CD4-positive, alpha-beta T cell treated with Interleukin-21 for 1 hour (primary cell): ENCODE measurements at places on chromosomes 16 and 17.

DNA sequence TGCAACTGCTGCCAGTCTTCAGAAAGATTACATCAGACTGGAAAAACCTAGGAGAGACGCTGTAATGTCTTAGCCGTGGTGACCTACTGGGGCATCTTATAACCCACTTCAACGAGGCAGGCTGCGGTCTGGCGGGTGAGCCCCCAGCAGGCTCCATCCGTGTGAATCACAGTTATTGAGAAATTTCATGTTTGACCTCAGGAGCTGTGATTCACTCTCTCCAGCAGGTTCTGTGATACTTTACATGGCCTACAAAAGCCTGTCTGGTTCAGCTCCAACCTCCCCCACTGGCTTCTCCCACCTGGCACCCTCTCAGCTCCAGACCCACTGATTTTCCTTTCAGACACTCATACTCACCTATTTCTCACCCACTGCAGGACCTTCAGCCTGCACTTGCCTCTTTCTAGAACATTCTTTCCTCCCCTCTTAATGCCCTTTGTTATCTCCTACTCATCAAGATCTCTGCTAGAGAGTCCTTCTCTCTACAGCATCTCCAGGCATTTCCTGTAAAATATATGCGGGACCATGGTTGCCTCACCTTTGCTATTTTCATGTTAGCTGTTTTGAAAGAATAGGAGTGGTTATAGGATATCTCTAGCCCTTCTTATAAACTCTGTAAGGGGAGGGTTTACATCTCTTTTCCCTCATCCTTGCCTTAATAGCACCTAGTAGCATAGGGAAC, 227.9 kb downstream of the MAF start:
- peak; percentile 28 for DNase-seq

GRCh38 chr16:21223787-21224186, 9.7 kb upstream of the ANKS4B start:
- DNase-seq: no peak

GRCh38 chr16:57134982-57135381, 42.6 kb downstream of the CPNE2 start:
- peak; percentile 60 for DNase-seq

- DNase-seq: no peak
Observed at GRCh38 chr16:89268987-89269735, 51.7 kb downstream of the ZNF778 start.

DNA sequence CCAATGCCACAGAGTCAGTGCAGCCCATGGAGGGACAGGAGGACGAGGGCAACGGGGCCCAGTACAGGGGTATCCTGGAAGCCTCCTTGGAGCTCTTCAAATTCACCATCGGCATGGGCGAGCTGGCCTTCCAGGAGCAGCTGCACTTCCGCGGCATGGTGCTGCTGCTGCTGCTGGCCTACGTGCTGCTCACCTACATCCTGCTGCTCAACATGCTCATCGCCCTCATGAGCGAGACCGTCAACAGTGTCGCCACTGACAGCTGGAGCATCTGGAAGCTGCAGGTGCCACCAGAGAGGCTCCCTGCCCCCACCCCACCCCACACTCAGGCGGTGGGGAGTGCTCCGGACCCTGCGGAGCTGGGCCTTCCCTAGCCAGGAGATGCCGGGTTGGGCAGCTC, 16.6 kb downstream of the TRPV2 start:
- no peak for DNase-seq

- no peak for DNase-seq
Observed at GRCh38 chr17:19010729-19011505, 6.4 kb upstream of the FAM83G start.

GRCh38 chr17:4270736-4271135, 7.0 kb upstream of the ANKFY1 start:
- DNase-seq: no peak

DNA sequence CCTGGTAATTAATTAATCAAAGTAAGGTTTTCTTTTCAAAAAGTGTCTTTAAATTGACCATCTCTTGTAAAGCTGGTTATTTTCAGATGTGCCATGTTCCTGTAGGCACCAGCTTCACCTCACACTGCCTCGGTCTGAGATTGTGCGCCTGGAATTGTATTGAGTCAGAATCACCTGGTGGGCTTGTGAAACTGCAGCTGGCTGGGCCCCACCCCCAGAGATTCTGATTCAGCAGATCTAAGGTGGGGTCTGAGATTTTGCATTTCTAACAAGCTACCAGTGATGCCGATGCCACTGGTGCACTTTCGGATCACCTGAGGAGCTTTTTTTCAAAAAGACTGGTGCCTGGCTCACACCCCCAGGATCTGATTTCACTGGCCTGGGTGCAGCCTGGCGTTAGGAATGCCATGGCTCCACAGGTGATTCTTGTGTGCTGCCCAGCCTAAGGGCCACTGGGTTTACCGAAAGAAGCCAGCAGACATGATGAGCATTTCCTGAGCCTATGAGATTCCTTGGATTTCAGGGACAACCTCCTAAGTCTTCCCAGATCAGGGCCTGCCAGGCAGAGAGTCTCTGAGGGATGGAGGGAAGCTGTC, 59.2 kb upstream of the TOB1 start:
- DNase-seq: no peak

- DNase-seq: no peak
Observed at GRCh38 chr17:36089339-36089865, 541 bp downstream of the CCL3 start.

GRCh38 chr17:15266325-15267125, 1.4 kb upstream of the PMP22 start:
- DNase-seq: no peak

DNA sequence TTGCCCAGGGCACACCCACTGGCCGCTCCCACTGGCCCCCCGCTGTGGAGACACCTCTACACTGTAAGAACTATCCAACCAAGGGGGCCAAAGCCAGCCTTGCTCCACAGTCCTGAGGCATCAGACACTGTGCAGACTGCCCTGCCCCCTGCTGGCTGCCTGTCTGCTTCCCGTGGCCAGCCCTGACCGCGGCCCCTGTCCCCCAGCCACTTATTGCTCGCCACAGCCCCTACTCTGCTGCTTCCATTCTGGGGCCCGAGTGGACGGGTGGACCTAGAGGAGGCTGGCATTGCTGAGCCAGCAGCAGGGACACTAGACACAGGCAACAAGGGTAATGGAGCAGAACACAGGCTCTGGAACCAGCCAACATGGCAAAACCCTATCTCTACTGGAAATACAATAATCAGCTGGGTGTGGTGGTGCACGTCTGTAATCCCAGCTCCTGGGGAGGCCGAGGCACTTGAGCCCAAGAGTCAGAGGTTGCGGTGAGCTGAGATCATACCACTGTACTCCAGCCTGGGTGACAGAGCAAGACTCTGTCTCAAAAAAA, 19.7 kb upstream of the LRRC37A3 start:
- peak; percentile 33 for DNase-seq

- DNase-seq: no peak
Observed at GRCh38 chr17:76554131-76554530, 14.3 kb downstream of the PRCD start.

GRCh38 chr16:67173808-67174705, 3.7 kb downstream of the NOL3 start:
- peak; percentile 77 for DNase-seq

- DNase-seq: no peak
Observed at GRCh38 chr17:76279742-76280287, 14.7 kb downstream of the UBALD2 start.

- DNase-seq: no peak
Observed at GRCh38 chr16:66486773-66487579, 59.9 kb downstream of the BEAN1 start.

GRCh38 chr17:55540414-55541091, 29.3 kb upstream of the SMIM36 start:
- DNase-seq: no peak

DNA sequence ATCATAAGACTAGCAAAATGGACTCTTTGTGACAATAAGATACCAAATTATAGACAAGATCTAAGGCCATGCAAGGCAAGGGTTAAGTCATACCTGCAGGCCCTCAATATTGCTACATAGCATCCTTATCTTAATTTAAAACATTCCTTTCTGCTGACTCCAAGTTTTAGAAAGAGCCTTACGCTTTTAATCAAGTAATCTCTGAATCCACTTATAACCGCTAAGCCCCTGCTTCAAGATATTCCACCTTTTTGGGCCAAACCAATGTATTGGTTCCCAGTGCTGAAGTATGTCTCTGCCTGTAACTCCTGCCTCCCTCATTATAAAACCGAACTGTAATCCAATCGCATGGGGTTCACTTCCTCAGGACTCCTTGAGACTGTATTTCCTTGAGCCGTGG, 255.4 kb downstream of the PHKB start:
- DNase-seq: no peak

DNA sequence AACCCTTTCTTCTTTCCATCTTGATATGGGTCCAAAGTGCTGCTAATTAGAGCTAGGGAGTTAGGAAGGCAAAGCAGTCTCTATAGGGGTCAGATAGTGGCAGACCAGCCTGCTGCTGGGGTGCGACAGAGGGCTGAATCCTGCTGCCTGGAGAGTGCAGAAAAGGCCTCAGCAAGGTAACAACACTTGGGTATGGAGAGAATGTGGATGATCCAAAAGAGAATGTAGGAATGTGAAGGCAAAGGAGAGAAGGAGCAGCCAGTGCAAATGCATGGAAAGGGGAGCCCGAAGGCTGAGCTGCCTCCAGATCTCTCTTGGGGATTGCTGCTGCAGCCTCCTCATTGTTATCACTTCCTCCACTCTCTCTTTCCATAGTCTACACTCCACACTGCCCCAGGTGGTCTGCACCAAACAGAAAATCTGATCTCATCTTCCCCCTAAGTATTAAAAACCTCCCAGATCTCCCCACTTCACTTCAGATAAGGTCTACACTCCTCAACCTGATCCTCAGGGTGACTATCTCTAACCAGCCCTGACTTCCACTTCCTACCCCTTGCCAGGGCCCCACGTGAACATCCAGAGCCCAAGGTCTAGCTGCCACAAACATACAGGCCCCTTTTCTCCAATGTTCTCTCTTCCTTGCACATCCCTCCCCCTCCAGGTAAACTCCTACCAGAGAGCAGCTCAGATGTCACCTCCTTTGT, 28.8 kb downstream of the TOM1L2 start:
- no peak for DNase-seq

DNA sequence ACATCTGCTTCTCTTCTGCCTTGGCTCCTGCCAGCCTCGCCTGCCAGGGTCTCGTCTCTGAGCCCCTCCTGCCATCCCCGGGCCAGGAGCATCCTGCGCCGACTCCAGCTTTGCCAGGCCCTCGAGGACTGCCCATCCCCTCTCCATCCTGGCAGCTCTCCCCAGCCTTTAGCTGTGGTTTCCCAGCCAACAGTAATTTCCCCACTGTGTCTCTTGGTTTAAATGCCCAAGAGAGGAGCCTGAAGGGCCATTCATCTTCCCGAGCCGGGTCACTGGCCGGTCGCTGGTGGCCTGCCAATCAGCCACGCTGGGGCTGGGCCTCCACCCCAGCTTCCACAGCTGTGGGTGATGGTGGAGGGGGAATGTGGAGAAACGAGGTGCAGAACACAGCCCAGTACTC, 47.8 kb downstream of the MRC2 start:
- DNase-seq: no peak

DNA sequence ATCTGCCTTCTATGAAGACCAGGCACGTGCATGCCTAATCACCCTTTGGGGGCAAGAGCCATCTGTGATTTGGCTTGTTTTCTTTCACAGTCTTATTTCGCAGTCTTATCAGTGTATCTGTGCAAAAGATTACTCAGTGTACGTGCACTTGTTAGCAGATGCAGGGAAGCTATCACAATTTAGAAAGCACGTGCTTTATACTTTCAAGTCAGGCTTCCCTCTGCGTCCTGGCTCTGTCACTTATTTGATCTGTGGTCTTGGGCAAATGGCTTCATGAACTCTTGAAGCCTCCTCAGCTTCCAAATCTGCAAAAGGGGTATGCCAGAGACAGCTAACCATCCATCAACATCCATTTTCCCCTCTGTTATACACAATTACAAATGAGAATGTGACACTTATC, 246.4 kb downstream of the XYLT1 start:
- no peak for DNase-seq

DNA sequence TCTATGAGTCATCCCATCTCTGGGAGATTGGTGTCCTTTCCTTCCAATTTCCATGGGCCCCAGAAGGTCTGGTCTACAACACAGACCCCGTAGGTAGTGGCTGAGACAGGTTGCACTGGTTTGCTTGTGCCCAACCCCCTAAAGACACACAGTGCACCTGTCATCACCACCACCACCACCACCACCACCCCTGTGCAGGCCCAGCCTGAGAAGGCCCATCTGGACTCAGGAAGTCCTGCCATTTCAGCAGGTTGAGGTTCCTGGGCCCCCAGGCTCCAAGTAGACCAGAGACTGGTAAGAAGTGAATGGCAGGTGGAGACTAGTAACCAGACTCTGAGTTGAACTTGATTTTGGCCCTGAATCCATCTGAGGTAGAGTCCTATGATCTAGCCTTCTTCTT, 25.9 kb upstream of the PHB1 start:
- DNase-seq: no peak

DNA sequence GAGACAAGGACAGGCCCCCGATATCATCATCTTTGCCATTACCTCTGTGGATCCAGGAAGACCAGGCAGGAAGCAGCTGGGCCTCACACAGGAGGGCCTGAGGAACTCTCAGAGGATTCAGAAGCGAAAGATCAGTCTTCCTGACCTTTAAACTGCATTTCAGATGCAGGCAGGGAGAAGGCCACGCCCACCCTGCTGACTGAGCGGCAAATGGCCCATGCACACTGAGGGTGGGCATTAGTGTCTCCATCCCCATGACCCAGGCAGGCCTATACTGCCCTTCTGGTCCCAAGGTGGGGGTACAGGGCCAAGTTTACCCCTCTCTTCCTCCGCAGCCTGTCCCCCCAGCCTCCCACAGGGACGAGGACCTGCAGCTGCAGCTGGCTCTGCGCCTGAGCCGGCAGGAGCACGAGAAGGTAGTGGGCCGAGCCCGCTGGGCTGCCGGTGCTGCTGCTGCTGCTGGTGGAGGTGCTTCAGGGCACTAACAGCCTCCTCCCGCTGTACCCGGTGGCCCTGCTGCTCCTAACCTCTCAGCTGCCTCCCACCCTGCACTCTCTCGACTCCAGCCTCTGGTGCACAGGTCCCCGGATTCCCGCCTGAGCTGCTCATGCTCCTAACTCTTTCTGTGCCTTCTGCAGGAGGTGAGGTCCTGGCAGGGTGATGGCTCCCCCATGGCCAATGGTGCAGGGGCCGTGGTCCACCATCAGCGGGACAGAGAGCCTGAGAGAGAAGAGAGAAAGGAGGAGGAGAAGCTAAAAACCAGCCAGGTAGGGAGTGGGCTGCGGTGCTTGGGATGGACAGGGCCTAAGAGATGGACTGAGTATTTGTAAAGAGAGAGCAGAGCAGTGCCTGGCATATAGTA, 6.2 kb downstream of the EPN3 start:
- DNase-seq: no peak

- DNase-seq: peak; percentile 23
Observed at GRCh38 chr16:81885976-81886586, 107.0 kb downstream of the PLCG2 start.

DNA sequence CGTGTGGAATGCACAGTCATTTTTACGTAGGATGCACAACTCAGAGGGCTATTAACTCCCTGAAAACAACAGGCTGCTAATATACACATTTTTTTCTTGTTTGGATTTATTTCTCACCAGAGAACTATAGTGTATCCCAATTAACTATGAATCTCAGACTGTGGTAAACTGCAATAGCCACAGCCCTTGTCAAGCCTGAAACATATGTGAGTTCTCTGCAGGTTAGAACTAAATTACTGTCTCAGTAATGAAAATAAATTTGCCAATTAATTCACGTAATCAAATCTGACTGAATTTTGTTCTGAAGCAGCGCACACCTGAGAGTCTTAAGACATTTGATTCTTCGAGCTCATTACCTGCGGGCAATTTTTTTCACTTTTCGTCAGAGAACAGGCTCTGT, 318.6 kb downstream of the PMP22 start:
- no peak for DNase-seq

- peak; percentile 65 for DNase-seq
Observed at GRCh38 chr16:19907161-19907992, 22.7 kb upstream of the GPRC5B start.

GRCh38 chr17:39602533-39603303, 5.0 kb downstream of the NEUROD2 start:
- DNase-seq: no peak
